ENCODE measurements at places on chromosomes 7 and 10.

DNA sequence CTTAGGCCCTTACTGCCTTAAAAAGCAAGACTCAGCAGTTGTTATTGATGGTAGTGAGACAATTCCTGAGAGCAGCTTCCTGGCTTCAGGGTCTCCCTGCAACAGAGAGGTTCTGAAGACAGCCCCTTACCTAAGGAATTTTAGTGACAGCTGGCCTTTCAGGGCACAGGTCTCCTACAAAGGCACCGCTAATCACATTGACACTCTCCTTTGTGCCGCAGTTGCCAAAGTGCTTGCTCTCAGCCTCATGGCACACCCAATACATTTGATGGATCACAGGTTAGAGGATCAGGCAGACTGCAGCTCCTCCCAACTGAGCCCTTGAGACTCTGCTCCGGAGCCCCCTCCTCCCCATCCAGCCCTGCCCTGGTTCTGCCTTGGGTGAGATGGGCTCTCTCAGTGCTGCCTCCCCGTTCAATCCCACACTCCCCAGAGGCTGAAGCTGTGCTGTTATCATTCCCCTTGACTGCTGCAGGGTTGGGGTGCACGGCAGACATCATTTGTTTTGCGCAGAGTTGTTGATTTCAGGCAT lies 198.2 kb downstream of the EMX2 start:
- no peak for DNase-seq

- no peak for DNase-seq
Measured at GRCh38 chr10:132667342-132668047, 118.5 kb downstream of the NKX6-2 start.

DNA sequence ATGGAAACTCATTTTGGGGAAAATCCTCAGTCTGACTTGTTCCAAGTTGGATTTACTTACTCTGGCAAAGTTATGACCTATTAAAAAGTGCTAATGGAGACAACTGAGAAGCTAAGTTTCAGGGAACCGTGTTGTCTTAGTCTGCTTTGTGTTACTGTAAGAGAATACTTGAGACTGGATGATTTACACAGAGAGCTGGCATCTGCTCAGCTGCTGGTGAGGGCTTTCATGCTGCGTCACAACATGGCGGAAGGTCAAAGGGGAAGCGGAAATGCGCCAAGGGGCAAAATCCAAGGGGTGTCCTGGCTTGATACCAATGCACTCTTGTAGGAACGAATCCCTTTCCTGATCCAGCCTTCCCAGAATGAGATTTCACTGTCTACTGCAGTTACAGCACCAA lies 46.4 kb downstream of the MTURN start:
- DNase-seq: no peak

GRCh38 chr10:3438606-3439005 lies 266.0 kb upstream of the PITRM1 start:
- DNase-seq: no peak

GRCh38 chr10:20648263-20648874 lies 248.7 kb downstream of the NEBL start:
- DNase-seq: no peak

DNA sequence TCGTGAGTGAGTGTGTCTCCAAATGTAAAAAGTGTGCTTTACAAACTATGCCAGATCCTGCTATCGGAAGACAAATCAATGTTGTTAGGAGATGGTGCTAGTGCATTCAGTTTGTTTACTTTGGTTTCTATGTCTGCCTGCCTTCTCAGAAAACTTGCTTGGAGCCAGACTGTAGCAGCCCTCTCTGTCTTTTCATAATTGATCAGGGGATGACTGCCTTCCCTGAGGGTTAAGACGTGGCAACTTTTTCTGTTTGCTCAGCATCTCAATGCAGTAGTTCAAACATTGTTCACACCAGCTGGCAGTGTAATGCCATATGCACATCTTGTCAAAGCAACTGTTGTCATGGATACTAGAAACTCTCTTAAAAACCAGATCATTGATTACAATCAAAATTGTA lies 118.5 kb downstream of the FOXP2 start:
- DNase-seq: no peak

GRCh38 chr10:65482848-65483247 lies 1443.0 kb upstream of the LRRTM3 start:
- no peak for DNase-seq

GRCh38 chr10:113096128-113096996 lies 146.3 kb downstream of the TCF7L2 start:
- no peak for DNase-seq

- DNase-seq: no peak
Measured at GRCh38 chr10:108452533-108452932, 1288.0 kb upstream of the SORCS1 start.

DNA sequence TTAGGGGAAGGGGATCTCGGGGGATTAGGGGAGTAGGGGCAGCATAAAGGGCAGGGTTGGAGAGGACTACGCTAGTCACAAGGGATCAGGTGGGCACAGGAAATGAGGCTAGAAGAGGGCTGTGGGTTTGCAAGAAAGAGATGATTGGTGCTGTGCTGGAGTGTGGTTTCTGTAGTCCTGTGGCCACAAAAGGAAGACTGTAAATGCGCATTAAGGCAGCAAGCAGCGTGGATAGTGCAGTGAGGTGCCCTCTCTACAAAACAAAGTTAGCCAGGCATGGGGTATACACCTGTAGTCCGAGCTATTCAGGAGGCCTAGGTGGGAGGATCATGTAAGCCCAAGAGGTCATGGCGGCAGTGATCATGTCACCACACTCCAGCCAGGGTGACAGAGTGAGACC lies 212.1 kb downstream of the MLLT10 start:
- DNase-seq: no peak

- DNase-seq: no peak
Measured at GRCh38 chr7:42372479-42372878, 135.5 kb upstream of the GLI3 start.

DNA sequence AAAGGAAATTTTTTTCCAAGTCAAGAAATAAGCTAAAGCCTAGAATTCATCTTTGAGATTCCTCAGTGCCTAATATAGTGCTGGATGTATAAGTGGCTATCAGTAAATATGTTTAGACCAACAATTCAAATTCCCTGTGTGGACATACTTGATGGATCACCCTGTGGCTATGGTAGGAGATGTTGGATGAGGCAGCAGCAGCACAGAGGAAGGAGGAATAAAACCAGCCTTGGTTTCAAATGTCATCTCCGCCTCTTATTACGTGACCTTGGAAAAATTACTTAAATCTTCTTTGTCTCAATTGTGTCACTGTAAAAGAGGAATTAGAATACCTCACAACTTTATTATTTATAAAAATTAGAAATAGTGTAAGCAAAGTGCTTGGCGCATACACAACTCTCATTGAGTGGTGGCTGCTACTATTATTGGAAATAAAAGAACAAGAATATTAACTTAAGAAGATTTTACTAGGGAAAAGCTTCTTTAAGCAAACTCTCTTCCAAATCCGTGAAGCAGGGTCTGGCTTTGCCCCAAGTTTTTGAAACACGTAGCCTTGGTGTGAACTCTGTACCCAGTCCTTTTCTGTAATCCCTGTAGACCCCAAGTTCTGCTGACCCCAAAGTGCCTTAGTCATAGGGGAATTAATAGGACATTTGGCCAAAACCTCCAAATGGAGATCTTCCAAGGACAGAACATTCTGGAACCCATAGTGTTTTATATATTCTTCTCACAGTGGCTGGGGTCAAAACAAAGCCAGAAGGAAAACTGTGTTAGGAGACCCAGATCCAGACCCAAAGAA lies 283.8 kb downstream of the PTEN start:
- DNase-seq: no peak

DNA sequence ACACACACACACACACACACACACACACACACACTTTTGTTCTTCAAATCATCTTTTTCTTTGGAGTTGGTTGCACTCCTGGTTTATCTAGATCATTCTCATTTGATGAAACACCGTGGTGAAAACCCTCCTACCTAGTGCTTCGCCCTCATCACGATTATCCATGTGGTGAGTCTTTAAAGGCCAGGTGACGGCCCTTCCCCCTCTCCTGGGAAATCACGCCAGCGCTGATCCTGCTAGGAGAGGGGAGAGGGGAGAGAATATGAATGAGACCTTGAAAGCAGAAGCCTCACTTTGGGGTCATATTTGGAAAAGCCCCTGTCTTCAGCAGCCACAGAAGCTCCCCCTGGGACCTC lies 103.9 kb upstream of the LRRC4 start:
- no peak for DNase-seq

- no peak for DNase-seq
Measured at GRCh38 chr7:148598351-148598750, 7.8 kb downstream of the C7orf33 start.

- no peak for DNase-seq
Measured at GRCh38 chr10:96842896-96843723, 11.0 kb downstream of the LCOR start.

DNA sequence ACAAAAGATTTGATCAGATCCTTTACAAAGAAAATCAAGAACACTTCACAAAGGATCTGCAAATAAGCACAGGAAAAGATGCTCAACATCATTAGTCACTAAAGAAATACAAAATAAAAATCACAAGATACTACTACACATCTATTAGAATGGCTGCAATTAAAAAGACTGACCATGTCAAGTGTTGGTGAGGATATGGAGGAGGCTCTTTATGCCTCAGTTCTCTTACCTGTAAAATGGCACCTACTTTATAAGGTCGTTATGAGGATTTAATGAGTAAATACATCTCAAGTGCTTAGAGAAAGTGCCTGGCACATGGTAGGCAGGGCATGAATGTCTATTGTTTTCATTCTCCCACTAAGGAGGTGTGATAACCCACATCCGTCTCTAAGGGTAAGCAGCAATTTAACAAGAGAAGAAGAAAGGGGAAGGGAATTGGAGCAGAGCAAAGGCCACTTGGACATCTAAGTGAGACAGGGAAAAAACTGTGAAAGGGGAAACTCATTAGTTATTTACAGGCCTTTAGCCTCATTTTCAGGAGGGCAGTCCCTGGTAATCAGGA lies 157.5 kb upstream of the NFE2L3 start:
- DNase-seq: no peak

DNA sequence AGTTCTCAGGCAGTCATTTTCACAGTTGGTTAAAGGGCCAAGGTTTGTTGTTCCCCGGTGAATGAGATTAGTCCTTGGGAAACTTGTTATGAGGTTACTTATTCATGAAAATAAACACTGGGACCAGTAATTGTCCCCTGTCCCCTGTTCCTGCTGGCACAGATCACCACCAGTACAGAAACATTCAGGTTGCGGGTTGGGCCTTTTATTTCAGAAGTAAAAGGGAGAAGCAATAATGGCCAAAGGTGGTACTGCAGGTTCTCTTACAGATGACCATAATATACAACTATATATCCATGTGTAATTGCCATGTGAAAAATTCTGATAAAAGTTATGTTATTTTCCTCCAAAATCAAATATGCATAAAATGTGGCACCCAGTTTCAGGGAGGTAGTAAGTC lies 442.0 kb downstream of the SORCS1 start:
- no peak for DNase-seq

DNA sequence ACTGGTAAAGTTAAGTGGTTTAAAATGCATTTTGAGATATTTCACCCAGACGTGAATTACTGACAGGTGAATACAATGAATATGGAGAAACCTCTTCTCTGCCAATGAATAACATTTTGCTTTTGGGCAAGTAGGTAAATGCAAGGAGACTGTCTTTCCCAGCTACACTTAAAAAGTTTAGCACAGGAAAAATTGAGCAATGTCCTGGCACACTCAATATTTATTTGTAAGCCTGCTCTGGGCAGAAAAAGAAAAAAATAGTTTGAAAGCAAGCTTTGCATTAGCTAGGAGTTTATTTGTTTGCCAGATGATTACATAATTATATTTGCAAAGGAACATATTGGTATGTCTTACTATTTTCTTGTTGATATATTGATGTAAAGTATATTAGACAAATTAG lies 624.2 kb downstream of the ACTR3B start:
- no peak for DNase-seq

- no peak for DNase-seq
Measured at GRCh38 chr10:52376694-52377354, 62.7 kb downstream of the DKK1 start.

GRCh38 chr7:28551331-28551730 lies 139.0 kb downstream of the CREB5 start:
- no peak for DNase-seq

GRCh38 chr7:104230606-104231005 lies 22.8 kb upstream of the ORC5 start:
- DNase-seq: peak; percentile 67

GRCh38 chr7:78134256-78134655 lies 335.7 kb downstream of the PHTF2 start:
- peak; percentile 62 for DNase-seq

- no peak for DNase-seq
Measured at GRCh38 chr7:123096976-123097375, 101.5 kb upstream of the TAS2R16 start.

- no peak for DNase-seq
Measured at GRCh38 chr7:47346377-47346914, 235.5 kb downstream of the TNS3 start.

DNA sequence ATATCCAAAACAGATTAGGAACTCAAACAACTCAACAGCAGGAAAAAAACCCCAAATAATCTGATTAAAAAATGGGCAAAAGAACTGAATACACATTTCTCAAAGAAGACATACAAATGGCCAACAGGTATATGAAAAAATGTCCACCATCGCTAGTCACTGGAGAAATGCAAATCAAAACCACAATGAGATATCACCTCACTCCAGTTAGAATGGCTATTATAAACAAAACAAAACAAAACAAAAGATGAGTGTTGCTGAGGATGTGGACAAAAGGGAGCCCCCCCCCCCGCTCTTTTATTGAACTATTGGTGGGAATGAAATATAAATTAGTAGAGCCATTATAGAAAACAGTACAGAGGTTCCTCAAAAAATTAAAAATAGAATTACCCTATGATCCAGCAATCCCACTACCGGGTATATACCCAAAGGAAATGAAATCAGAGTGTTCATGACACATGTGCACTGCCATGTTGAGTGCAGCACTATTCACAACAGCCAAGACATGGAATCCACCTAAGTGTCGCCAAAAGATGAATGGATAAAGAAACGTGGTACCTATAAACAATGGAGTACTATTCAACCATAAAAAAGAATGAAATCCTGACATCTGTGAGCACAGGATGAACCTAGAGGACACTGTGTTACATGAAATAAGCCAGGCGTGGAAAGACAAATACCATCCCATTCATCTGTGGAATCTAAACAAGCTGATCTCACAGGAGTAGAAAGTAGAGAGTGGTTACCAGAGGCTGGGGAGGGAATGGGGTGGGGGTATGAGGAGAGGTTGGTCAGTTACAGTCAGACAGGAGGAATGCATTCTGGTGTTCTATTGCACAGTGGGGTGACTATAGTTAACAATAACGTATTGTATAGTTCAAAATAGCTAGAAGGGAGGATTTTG lies 78.1 kb upstream of the RHEB start:
- DNase-seq: peak; percentile 82

DNA sequence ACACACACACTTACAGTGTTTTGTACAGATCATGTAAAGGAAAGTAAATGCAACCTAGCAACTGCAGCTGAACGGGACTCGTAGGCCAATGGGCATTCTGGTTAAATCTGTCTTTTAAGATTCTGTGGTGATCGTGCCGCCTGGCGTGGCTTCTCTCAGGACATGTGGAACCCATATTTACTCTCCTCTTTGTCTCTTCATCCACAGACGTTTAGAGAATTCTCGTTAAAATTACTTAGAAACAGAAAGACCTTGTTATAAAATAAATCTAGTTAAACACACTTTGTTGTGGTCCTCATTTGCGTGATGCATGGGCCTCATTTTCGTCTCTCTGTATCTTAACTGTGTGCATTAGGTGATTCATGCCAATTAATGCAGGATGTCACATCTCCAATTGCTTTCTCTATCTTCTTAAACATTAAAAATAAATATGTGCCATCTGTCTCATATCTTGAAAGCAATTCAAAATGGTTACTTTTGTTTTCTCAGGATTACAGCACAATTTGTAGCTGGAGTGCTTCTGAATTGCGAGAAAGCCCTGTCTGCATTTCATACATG lies 11.5 kb downstream of the KLF6 start:
- no peak for DNase-seq

Data from cardiac muscle cell (in vitro differentiated cells and primary cell).